Omental fat pad (tissue), 4 donors: ENCODE measurements at places on chromosomes 13 and 19. TPM values are rescaled to one million over a fixed set of nuclear protein-coding genes. Genes with fewer than 3 reads are reported as not detected.

- no peak for DNase-seq
Observed at GRCh38 chr13:50586414-50587083, 256.9 kb downstream of the DLEU7 start.

DNA sequence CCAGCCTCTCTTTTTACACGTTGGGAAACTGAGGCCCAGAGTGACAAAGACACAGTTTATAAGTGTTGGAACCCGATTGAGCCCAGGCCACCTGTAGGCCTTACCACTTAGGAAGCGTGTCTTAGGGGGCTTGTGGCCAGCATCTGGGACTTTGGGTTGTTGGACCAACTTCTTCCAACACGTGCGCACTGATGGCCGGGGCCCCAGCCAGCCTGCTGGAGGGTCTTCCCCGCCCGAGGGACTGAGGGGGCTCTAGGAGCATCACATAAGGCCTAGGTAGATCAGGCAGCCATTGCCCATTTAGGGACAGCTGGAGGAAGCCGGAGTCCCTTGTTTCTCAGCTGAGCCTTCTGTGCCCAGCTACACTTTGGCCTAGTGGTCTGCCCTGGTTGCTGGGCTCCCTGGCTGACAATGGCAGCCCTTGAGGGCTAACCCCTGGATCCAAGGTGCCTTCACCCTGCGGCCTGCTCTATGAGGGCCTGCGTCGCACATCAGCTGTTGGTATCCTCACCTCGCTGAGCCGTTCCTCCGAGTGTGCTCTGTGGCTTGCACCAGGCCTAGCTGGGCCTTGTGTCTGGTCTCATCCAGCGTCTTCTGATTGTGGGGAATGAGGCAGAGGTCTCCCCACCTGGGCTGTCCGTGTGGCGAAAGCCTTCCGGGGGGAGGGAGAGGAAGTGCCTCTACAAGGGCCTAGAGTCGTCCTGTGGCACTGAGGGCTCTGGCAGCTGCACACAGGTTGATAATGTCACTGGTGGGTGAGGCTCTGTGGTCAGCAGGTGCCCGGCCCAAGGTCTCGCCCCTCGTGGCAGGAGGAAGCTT, 1.2 kb downstream of the RAB11B start:
- DNase-seq, result no peak

- DNase-seq, result no peak
Observed at GRCh38 chr19:24140099-24140498, 53.1 kb downstream of the ZNF254 start.

DNA sequence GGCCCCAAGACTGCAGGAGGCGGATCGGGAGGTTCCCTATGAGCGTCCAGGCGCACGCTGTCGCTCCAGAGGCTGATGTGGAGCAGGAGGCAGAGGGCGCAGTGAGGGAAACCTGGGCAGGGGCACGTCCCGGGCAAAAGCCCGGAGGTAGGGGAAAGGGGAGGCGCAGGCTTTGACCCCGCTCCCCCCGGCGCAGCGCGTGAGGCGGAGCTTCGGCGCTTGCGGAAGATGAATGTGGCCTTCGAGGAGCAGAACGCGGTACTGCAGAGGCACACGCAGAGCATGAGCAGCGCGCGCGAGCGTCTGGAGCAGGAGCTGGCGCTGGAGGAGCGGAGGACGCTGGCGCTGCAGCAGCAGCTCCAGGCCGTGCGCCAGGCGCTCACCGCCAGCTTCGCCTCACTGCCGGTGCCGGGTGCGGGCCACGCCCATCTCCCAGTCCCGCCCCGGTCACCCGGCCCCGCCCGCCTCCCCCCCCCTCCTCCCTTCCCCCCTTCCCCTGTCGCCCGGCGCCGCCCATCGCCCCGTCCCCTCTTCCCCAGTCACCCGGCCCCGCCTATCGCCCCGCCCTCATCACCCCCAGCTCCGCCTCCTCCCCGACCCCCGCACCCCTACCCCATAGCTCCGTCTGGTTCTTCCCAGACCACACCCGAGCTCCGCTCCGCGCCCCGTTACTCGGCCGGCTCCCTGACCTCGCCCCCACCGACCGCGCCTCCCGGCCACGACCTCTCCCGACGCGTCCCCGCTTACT, 4.1 kb downstream of the HMG20B start:
- DNase-seq, result no peak

DNA sequence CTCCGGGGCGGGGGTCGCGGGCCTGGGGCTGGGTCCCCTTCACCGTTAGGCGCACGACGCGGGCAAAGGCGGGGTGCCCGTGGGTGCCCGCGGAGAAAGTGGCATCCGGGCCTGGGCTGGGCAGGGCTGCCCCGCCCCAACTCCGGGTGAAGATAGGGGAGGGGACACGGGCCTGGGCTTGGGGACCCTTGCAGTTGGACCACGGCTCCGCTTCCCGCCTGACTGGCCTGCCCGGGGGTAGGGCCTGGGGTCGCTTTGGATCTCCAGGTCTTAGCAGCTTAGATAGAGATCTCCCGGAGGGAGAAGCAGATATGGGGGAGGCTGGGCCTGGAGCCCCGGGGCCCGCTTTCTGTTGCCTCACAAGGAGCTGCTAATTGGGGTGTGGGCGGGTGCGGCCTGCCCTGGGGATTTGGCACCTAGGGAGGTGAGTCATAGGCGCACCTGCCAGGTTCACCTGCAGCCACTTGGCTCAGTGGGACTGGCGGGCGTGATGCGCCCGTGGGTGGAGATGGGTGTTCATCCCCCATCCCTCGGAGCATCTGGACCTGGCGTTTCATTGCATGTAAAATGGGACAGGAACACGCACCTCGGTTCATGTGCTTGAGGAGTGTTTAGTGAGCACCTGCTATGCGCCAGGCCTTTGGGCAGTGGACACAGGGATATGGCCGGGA, 585 bp downstream of the MAP1S start:
- DNase-seq, result no peak

DNA sequence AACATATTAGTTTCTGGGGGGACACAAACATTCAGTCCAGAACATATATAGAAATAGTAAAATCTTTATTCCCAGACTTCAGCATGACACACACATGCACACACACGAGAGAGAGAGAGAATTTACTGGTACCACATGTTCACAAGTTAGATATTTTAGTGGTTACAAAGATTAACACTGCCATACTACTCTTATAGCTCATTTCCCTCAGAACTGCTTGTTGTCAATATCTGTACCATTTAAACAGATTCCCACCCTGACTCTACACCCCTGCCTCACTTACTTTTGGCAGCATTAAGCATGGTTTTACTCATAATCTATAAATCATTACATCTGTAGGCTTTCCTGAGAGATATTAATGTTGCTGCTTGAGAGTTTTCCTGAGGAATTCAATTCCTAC, 524.7 kb upstream of the HTR2A start:
- DNase-seq, result no peak

DNA sequence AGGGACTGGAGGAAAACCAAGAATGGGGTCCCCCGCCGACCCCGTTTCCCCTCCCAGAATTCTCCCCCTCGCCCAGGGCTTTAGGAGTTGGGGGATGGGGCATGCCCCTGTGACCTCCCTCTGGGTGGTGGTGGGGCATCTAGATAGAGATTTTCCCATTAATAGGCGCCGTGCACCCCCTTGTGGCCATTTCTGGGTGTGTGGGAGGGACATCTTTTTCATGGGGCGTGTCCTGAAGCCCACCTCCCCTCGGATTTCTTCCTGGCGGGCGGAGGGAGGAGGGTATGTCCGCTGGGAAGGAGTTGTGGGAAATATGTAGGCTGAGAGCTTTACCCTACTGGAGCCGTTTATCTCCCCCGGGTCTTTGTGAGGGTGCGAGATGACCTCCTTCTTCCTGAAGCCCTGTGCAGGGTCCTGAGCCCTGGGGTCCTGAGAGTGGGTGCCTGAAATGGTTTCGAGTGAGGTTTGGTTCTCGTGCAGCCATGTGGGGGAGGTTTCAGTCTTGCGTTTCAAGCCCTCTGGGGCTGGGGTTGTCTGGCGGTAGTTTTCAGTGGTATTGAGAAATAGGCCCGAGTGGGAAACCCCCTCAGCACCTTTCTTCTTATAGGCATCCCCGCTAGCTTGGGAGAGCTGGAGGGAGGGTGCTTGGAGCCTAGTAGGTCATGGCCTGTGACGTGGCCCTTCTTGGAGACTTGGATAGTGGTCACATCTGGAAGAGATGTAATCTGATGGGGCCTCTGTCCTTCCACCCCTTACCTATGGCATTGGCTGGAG, 1.0 kb downstream of the PRMT1 start:
- peak; percentile 95 for DNase-seq

GRCh38 chr13:43910856-43911255, 31.2 kb downstream of the LACC1 start:
- DNase-seq, result no peak

- no peak for DNase-seq
Observed at GRCh38 chr13:21913010-21913409, 242.1 kb downstream of the FGF9 start.

The LILRB1 gene
- 6.1 TPM for total RNA-seq

The PTH2 gene
- not detected for total RNA-seq
